ENCODE measurements at places on chromosomes 1 and 21.
A peak's percentile ranks its signal among the peaks of the same experiment; 100 is the strongest.

- no peak for DNase-seq
These were observed 15.4 kb upstream of the SLC19A1 start for GRCh38 chr21:45557616-45558043.

- no peak for DNase-seq
These were observed 162.9 kb upstream of the C1orf174 start for GRCh38 chr1:4062992-4063391.

GRCh38 chr1:180444522-180444921 is 57.9 kb downstream of the ACBD6 start:
- no peak for DNase-seq

DNA sequence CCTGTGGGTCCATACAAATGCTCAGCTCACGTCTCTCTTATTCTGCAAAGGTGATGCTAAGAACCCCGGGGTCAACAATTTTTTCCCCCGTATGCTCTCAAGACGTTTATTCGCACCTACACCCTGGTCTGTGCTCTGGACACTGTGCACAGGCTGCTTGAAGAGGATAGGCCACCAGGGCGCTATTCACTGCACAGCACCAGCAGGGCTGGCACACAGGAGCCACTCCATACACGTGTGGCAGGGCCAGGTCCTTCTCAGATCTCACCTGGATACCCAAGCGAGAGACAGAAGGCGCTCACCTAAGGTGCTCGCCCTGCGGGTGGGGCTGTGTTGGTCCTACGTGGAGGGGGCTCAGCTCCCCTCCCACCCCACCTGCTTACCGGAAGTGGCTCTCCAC is 16.7 kb downstream of the TMEM63A start:
- no peak for DNase-seq

GRCh38 chr1:209248649-209249279 is 334.8 kb upstream of the CAMK1G start:
- DNase-seq = peak; percentile 71

GRCh38 chr1:51325878-51326755 is 4.2 kb downstream of the TTC39A start:
- no peak for DNase-seq

- no peak for DNase-seq
These were observed 35.8 kb upstream of the PLXNA2 start for GRCh38 chr1:208279826-208280588.

- DNase-seq = no peak
These were observed 150.1 kb upstream of the IVNS1ABP start for GRCh38 chr1:185467122-185467521.

GRCh38 chr1:166789286-166789685 is 50.0 kb upstream of the POGK start:
- DNase-seq = no peak

DNA sequence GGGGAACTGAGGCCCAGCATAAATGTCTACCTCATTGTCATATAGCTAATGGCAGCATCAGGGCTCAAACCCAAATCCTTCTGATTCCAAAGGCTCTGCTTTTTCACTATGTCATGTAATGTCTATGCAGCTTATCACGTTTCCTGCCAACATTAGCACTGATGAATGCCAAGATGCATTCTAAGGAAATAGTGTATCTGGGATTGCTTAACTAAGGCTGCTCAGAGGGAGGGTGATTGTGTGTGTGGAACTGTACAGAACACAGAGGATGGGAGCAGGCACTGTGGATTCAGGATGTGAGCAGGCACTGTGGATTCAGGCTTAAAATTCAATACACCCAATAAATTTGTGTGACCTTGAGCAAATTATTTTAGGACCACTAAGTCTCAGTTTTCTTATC is 456.4 kb upstream of the DEPDC1 start:
- DNase-seq = no peak

DNA sequence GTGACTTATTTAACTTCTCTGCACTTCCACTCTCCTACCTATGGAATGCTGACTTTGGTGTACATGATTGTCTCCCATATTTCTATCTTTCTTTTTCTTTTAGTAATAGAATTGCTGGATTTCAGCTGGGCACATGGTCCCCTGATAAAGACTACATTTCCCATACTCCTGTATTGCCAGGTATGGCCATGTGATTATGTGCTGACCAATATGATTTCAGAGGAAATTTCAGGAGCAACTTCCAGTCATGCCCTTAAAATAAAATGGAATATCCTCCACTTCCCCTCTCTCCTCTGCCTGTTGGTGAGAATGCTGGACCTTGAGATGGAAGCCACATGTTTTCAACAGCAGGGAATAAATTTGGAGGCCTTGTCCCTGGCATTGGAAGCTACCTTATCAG is 130.7 kb upstream of the IGSF21 start:
- DNase-seq = no peak

DNA sequence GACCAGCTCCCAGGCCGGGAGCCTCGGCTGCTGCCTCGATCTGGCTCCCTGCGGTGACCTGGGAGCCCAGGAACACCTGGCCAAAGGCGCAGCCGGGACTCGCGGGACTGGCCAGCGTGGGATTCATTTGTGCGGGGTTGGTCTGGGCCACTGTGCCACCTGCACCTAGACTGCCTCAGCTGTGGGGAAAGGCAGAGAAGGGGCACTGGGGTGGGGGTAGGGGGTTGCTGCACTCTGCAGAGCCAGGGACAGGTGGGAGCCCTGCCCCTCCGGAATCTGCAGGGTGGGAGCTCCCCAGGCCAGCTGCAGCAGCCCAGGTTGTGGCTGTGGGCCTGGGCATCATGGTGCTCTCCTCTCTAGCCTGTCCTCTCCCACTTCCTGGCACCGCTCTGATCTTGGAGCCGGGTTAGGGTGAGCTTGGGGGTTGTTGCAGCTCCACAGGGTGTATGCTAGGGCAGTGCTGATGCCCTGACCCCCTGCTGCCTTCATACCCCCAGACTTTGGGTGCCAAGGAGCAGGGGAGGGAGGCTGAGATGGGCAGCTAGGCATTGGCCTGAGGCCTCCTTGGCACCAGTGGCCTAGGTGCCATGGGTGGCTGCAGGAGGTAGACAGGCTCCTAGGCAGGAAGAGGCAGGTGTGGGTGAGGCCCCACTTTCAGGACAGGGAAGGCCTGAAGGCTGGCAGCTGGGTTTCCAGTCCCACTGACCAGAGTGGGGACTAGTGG is 57.5 kb upstream of the ETV3 start:
- DNase-seq = no peak

DNA sequence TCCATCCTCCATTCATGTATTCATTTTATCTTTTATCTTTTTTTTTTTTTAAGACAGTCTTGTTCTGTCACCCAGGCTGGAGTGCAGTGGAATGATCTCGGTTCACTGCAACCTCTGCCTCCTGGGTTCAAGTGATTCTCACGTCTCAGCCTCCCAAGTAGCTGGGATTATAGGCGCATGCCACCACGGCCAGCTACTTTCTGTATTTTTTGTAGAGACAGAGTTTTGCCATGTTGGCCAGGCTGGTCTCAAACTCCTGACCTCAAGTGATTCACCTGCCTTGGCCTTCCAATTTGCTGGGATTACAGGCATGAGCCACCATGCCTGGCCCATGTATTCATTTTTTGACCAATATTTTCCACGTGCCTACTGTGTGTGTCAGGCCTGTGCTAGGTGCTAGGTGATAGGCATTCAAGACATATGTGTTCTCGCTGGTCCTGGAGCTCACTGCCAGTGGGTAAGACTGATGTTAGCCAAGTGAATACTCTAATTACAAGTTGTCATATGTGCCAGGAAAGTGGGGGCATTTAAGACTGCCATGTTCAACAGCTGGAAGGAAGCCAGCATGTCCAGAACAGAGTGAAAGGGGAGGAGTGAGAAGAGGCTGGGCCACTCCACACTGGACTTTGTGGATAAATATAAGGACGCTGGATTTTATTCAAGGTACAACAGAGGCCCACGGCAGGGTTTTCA is 5.3 kb upstream of the CELSR2 start:
- no peak for DNase-seq

DNA sequence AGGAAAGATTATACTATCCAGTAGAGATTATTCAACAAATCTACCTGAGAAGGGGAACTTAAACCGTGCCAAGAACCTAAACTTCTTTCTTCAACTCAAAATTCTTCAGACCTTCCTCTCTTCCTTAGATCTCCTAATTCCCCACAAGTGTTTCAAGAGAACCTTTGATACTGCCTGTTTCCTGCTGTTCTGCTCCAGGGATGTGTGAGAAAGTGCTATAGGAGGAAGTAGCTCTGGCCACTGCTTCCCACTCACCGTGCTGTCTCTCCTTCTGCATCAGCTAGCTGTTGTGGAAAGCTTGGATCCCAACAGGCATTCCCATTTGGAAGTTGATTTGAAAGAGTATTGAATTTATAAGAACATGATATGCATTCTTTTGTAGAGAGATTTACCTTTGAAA is 4.5 kb upstream of the NOS1AP start:
- no peak for DNase-seq

All from ELF-1 (cell line).